ENCODE measurements at places on chromosomes 3 and 15.
A peak's percentile ranks its signal among the peaks of the same experiment; 100 is the strongest.

- no peak for DNase-seq
These were observed 287.5 kb downstream of the ULK4 start for GRCh38 chr3:41674449-41674848.

- DNase-seq, result peak; percentile 54
These were observed 114.4 kb downstream of the CHSY1 start for GRCh38 chr15:101137312-101137940.

DNA sequence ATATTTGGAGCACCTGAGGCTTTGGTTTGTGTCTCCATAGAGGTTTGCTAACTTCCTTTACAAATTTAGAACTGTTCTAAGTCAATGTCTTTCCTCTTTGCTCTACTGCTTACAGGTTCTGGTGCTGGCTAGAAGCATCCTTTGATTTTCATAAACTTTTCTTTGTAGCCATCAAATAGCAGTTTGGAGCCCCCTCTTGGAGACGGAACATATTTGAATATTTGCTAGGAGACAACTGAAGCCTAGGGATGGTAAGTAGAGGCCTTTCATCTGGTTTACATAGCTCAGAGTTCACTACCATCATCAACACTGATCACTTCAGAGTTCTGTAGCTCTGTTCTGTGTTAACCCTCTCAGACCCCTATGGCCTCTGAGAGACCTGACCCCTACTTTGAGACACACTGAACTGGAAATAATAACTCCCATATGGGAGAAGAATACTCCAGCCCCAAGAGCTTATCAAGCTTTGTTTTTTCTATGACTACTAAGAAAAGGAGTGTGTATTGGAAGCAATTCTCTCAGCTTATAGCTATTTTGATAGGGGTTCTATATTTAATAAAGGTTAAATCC, 420.4 kb downstream of the EPHA3 start:
- no peak for DNase-seq

DNA sequence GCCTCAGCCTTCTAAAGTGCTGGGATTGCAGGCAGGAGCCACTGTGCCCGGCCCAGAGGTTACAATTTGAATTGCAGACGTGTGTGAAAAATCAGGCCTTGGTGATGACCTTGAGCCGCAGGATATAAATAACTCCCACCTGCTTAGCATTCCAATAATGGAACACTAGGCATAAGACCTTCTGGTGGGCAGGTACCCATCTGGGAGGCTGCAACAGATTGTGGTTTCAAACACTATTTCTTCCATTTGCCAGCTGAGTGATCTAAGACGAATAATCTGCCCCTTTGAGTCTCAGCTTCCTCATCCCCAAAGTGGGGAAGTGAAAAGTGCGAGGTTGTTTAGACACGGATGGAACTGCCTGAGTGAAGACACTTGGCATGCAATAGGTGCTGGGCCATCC, 47.7 kb upstream of the HERC1 start:
- no peak for DNase-seq

GRCh38 chr15:25250906-25251622, 187.8 kb downstream of the UBE3A start:
- DNase-seq, result peak; percentile 68

DNA sequence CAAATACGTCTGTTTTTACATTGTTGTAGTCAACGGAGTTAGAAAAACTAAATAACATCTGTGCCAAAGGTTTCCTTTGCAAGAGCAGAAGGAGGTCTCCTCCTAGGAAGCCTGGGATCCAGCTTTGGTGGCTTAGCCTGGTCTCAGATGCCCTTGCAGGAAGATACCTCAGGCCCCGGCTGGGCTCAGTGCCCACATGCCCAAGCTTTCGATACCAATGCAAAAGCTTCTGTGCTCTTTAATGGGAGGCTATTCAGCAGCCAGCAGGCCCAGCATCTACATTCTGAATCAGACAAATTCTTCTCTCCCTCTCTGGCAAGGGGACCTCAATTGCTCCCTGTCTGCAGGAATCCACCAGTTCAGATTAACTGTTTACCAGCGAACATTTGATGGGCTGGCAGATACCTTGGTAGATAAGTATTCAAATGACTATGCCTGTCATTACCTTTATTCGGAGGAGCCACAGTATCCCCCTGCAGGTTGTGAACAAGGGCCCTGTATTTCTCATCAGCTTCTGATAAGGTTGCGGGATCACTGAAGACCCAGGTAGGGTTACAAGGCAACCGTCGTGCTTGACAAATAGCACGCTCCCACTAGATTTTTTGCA, 180.1 kb upstream of the KBTBD8 start:
- DNase-seq, result no peak

GRCh38 chr15:80620931-80621330, 74.2 kb upstream of the ABHD17C start:
- no peak for DNase-seq

DNA sequence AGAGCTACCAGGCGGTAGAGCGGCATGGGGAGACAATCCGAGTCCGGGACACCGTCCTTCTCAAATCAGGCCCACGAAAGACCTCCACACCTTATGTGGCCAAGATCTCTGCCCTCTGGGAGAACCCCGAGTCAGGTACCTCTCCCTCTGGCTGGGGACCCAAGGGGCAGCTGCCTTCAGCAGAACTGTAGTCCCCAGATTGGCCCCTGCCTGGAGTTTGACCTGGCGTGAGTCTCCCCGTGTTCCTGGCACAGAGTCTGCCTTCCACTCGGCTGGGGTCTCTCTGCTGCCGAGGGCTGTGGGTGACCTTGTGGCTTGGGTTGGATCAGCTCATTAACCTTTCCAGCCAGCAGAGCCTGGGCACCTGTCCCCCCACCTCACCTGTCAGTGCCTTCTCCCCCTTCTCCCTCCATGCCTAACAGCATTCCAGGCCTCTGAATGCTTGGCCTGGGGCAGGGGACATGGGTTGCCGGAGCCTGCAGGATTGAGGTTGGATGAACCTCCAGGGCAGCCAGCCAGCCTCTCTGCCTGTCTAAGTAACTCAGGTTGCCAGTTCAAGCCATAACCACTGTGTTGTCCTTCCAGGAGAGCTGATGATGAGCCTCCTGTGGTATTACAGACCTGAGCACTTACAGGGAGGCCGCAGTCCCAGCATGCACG, 6.8 kb upstream of the CHST14 start:
- DNase-seq, result no peak
